CD4-positive, CD25-positive, alpha-beta regulatory T cell (primary cell): ENCODE measurements at places on chromosomes 12 and 14. TPM values are rescaled to one million over a fixed set of nuclear protein-coding genes. Genes with fewer than 3 reads are reported as not detected.

DNA sequence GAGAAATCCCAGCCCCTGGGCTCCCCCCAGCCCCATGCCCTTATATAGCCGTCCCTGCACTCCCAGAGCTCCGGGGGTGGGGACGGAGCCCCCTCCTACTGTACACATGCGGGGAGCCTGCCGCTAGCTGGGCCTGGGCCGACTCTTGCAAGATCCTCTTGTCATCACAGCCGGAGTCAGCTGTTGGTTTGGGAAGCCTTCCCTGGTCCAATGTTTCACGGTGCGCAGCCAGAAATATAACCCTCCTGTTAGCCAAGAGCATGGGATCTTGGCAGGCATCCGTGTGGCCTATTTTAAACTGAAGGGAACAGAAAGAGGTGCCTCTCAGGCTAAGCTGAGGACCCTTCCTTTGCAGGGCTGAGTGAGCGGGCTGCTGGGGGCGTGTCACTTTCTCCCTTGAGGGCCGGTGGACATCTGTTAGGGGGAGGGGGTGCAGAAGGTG, 175.3 kb downstream of the TSPAN9 start:
- H3K27ac ChIP-seq = no peak overlapping the region
- no peaks in the 10 kb centered on the region for H3K36me3 ChIP-seq
- no peaks in the 10 kb centered on the region for H3K4me1 ChIP-seq

- no peak for DNase-seq
- H3K27me3 ChIP-seq = no peaks in the 10 kb centered on the region
- no peak overlapping the region for H3K4me3 ChIP-seq
- H3K4me1 ChIP-seq = peaks cover 10% of the 10 kb centered on the region
- no peak overlapping the region for H3K27ac ChIP-seq
Observed at GRCh38 chr14:69752773-69753172, 14.2 kb upstream of the SRSF5 start.

DNA sequence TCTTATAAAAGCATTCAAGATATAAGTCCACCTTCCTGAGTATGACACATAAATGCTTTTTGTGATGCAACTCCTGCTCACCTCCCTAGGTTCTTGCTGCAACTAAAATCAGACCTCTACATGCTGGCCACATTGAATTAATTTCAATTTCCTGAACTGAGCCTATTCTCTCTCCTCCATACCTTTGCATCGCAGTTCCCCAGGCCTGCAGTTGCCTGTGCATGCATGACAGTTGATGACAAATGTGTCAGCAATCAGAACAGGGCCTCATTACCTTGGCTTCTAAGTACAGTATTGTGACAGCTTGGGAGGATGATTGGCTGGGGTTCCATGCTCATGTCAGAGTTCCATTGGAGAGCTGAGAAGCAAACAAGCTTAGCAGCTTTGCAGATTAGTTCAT, 3.9 kb upstream of the TM7SF3 start:
- peaks cover 37% of the 10 kb centered on the region for H3K4me1 ChIP-seq
- no peak overlapping the region for H3K4me3 ChIP-seq
- no peaks in the 10 kb centered on the region for H3K36me3 ChIP-seq
- no peaks in the 10 kb centered on the region for H3K27me3 ChIP-seq
- no peak for DNase-seq

DNA sequence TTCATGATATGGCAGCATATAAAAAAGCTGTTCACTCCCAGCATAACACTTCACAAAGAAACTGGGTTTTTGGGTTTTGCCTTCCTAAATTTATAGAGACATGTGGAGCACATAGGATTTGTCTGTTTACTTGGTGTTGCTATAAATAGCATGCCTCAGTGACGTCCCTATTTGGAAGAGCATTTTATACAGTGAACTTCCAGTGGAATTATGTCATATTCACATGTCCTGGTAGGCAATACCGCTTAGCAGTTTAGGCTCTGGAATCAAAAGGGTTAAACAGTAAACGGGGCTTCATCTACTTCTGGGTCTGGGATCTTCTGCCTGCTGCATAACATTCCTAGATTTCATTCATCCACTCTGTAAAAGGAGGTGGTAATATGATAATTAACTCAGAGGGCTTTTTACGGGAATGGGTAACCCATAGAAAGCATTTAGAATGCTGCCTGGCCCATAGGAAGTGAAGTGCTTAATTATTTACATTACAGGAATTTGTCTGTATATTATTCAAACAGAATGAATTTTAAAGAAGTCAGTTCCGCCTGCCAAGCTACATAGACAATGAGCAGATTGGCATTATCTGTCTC, 396.1 kb downstream of the TMTC2 start:
- H3K27ac ChIP-seq = no peak overlapping the region
- no peak for DNase-seq
- H3K4me1 ChIP-seq = no peaks in the 10 kb centered on the region
- no peaks in the 10 kb centered on the region for H3K36me3 ChIP-seq
- no peaks in the 10 kb centered on the region for H3K27me3 ChIP-seq
- no peak overlapping the region for H3K4me3 ChIP-seq

- no peak overlapping the region for H3K27ac ChIP-seq
- DNase-seq = no peak
- H3K4me3 ChIP-seq = no peak overlapping the region
- H3K36me3 ChIP-seq = no peaks in the 10 kb centered on the region
- H3K4me1 ChIP-seq = no peaks in the 10 kb centered on the region
Observed at GRCh38 chr12:126519833-126520232, 1454.6 kb downstream of the AACS start.

Gene CLECL1
- total RNA-seq = 0.84 TPM

Gene LALBA
- not detected for total RNA-seq
